T-helper 22 cell (primary cell): ENCODE measurements at places on chromosomes 3 and 15.

DNA sequence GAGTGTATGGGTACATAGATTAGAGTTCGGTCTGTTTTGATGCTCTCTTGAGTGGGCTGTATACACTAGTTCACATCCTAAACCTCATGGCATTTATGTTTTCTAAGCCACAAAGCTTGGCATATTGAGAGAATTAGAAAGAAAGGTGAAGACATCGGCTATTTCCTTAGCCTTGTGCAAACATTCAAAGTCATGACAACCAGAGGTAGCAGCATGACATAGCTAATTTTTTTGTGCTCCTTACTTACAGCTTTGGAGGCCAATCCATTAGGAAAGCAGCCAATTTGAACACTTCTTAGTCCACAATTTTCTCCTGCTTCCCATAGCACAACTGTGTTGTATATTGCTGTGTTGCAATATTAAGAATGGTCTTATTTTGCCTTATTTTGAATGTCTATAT is 21.5 kb upstream of the AADAC start:
- DNase-seq = no peak

DNA sequence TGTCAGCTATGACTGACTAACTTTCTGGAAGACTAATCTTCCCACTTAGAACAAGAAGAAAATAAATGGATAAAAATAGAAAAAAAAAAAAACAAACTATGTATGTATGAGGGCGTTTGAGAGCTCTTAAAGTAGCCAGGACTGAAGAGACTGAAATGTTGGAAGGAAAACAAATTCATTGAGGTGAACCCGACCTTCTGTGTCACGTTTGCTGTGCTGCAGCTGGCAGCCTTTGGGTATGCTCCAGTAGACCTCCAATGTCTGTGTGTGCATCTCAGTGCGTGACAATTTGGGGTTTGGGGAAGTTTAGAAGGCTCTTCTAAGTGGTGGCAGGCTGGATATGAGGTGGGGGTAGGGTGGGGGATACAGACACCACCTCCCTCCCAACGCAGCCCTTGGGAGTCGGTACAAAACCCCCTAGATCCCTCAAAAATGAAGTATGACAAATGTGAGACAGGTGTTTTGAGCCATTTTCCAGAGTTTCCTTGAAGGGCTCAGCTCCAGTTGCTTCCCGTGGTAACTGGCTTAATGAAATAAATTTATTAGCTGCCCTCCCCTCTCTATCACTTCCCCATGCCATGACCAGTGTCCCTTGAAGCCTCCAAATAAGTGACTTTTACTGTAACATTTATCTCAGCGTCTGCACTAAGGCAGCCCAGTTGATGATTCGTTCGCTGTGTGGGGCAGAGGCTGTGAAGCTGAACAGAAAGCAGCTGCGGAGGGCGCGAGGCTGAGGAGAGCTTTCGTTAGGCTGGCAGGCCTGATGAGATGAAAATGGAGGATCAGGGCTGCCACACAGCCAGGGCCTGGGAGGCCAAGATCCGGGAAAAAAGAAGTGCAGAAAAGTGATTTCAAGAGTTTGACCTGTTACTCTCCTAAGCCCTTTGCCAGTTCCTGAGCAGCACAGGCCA is 34.9 kb upstream of the GABRB3 start:
- no peak for DNase-seq

- no peak for DNase-seq
These were observed 1.7 kb downstream of the BUB1B start for GRCh38 chr15:40162552-40162951.

GRCh38 chr3:71893702-71894479 is 108.9 kb upstream of the PROK2 start:
- no peak for DNase-seq

DNA sequence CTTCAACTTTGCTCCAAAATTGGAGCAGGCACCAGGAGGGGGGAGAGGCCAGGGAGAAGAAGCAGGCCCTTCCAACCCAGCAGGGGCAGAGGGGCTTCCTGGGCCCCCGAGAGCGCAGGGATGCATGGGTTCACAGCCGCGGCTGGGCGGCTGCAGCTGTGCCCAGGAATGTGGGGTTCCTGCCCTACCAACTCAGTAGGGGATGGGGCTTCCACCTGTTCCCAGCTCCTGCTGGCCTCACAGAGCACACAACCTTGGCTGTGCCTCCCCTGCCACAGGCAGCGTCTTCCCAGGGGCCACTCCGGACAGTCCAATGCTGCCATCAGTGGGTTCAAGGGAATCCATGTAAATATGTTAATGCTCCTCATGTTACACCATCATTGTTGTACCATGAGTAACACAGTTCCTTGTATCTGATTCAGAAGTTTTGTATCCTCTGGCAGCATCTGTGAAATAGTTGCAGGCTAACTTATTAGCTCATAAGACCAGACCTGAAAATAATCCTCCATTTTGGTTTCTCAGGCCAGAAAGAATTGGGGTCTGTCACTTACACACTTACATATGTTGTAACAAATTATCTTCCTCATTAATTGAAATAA is 12.1 kb upstream of the SIAH2 start:
- DNase-seq = no peak

DNA sequence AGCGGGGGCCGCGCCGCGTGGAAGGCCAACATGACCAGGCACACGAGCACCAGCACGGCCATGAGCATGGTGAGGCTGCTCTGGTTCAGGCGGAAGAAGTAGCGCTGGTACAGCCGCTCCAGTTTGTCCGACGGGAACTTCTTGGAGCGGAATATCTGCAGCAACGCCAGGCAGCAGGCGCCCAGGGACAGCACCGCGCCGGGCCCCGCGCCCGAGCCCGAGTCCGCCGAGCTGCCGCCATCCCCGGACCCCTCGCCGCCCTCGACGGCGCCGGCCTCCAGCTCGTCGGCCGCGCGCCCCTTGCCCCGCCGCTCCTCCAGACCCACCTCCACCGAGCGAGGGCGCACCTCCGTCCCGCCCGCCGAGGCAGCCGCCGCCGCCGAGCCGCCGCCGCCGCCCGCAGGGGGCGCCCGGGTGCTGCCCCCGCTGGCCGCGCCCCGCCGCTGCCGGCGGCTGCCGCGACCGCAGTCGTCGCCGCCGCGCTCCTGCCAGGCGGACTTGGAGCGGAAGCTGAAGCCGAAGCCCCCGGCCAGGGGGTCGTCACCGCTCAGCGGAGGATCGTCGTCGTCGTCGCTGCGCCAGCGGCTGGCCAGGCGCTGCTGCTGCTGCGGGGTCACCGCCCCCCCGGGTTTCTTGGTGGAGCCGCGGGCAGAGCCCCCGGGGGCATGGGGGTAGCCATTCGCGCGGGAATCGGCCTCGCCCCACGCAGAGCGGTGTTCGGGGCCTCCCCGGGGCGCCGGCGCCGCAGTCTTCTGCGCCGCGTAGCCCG is 957 bp downstream of the ADCY5 start:
- DNase-seq = no peak

DNA sequence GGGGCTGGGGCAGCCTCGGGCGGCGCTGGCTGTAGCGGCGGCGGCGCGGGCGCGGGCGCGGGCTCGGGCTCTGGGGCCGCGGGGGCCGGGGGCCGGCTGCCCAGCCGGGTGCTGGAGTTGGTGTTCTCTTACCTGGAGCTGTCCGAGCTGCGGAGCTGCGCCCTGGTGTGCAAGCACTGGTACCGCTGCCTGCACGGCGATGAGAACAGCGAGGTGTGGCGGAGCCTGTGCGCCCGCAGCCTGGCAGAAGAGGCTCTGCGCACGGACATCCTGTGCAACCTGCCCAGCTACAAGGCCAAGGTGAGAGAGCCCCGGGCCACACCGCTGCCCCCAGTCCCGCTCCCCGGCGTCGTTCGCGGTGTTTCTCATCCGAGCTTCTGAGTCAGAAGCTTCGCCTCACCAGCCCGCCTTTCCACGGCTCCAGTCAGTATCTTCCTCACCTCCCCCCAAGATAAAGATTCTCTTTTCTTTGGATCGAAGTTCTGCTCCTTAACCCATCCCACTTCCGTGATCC is 600 bp downstream of the FBXO45 start:
- DNase-seq = peak; percentile 41

- no peak for DNase-seq
These were observed 14.4 kb upstream of the ROBO2 start for GRCh38 chr3:77025471-77025870.

- no peak for DNase-seq
These were observed 12.6 kb upstream of the SPINK8 start for GRCh38 chr3:48345946-48346572.

GRCh38 chr3:46565607-46566039 is 479 bp downstream of the LRRC2 start:
- DNase-seq = no peak

DNA sequence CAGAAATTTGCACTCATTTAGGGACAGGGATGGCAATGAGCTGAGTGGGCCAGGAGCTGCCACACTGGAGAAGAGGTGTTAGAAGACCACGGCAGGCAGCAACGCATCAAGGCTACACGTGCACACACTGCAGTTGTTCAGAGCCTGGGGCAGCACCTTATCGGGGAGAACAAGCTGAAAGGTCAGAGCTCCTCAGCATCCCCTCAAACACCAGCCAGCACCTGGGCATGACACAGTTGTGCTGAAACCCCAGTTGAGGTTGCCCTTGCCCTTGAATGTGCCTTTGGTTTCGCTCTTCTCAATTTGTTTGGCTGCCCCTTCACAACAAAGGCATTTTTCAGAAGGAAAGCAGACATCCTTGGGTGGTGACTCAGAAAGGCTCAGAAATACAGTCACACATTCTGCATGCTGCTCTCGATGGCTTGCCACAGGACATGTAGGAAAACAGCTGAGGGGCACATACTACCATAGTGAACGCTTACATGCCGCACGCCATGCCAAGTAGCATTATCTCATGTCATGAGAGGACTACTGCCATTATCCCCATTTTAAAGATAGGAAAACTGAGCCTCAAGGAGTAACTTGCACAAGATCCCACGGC is 57.6 kb downstream of the ST8SIA2 start:
- no peak for DNase-seq

- DNase-seq = no peak
These were observed 11.4 kb downstream of the CD86 start for GRCh38 chr3:122066331-122067213.

DNA sequence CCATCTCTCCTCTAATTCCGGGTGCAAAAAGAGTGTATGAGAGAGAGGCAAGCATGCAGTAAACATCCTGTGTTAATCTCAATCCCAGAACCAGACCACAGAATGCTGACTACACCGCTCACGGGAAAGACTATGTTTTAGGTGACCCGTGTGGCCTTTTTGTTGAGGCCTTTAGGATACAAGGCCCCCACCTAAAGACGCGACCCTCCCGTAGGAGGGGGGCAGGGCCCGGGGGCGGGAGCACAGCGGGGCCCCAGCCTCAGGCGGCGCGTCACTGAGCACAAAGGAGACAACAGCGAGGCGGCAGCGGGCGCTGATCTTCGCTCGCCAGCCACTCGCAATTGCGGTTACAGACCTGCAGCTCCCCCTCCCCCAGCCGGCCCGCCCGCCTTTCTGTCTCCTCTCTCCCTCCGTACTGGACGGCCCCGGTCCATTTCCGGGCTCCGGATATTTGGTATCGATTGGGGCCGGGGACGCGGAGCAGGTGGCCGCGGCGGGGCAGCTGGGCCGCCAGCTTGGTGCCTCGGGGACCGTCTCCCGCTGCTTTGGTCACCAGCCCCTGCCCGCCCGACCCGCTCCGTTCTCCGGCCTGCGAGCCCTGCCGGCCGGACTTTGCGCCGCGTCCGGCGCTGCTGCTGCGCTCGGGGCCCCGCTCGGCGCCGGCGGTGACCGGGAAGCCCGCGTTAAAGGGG is at the start of gene CCDC50:
Gene CCDC50 (plus strand): TSS at position 433 of the 692 bp plus-strand sequence. CDS start 281 bp downstream, outside the sequence.
- peak; percentile 8 for DNase-seq

DNA sequence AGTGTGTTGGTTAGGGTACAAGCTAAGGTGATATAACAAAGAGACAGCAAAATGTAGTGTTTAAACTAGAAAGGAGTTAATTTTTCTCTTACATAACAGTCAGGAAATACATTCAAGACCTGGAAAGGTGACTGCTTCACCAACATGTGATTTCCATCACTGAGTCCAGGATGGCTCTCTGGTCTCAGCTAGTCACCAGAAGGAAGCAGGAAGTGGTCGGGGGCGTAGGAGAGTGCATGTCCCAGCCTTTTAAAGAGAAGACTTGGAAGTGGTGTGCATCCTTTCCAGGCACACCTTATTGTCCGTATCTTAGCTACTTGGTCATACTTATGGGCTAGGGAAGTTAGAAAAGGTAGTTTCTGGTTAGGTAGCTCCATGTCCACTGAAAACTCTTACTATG is 11.1 kb upstream of the UBE2Q2 start:
- DNase-seq = no peak

GRCh38 chr15:60390231-60390630 is 7.6 kb downstream of the ANXA2 start:
- no peak for DNase-seq

GRCh38 chr3:142256712-142257333 is 31.4 kb upstream of the GK5 start:
- no peak for DNase-seq

DNA sequence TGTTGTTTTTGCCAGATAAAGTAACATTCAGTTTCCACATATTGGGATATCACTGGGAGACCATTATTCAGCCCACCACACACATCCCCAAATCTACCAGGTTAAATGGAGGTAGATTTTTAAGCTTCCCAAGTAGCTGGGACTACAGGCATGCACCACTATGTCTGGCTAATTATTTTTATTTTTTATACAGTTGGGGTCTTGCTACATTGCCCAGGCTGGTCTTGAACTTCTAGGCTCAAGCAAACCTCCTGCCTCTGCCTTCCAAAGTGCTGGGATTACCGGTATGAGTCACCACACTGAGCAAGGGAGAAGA is 96.6 kb upstream of the CHD2 start:
- no peak for DNase-seq

GRCh38 chr3:36302626-36303025 is 77.7 kb upstream of the STAC start:
- no peak for DNase-seq

- DNase-seq = no peak
These were observed 4.9 kb downstream of the SLC12A6 start for GRCh38 chr15:34332553-34333120.

DNA sequence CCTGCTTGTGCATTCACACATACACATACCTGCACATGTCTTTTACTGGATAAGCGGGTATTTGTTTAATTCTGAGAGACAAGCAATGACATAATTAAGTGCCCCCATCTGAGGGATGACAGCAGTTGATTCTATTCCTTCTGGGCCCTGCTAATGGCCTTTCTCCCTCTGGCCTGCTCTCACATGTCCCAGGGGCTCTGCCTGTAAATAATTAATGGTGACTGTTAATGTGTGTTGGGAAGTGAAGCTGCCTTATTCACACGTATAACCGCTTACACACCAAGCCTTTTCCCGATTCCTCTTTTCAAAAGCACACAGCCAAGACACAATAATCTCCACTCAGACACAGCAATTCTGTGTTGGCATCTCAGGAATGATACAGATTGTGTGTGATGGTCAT is 47.8 kb downstream of the LRRK1 start:
- DNase-seq = no peak

- no peak for DNase-seq
These were observed 614.8 kb downstream of the DIPK2A start for GRCh38 chr3:144586382-144586781.

DNA sequence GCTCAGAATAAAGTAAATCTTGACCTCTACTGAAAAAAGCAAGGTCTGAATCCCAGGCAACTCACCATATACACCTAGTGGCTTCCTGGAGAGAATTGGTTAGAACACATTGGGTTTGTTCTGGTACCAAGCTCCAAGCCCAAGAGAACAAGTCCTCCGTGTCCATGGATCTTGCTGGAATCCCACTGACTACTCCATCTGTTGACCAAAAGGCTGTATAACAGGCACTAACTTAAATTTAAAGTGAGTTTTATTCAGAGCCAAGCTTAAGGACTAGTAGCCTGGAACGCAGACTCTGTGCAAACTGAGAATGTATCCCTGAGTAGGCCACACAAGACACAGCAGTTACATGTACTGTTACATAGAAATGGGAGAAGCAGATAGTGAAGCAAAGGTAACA is 342.1 kb upstream of the LRRC3B start:
- no peak for DNase-seq
